ENCODE measurements at places on chromosomes 12 and 14.

DNA sequence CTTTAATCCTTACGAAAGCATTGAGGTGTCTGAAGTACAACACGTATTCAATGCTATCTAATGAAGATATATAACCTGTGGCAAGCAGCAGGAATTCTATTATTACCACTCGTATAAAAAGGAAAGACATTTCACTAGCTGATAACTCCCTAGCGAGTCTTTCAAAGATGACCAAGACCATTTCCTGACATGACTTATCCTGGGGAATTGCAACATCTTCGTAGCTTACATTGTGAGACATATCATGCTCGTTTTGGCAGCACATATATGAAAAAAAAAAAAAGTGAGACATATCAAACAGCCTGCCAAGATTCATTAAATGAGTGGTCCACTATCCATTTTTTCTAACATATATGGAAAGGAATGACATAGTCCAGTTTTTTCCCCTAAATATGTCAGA, 337.0 kb downstream of the FSCB start:
- DNase-seq = no peak

DNA sequence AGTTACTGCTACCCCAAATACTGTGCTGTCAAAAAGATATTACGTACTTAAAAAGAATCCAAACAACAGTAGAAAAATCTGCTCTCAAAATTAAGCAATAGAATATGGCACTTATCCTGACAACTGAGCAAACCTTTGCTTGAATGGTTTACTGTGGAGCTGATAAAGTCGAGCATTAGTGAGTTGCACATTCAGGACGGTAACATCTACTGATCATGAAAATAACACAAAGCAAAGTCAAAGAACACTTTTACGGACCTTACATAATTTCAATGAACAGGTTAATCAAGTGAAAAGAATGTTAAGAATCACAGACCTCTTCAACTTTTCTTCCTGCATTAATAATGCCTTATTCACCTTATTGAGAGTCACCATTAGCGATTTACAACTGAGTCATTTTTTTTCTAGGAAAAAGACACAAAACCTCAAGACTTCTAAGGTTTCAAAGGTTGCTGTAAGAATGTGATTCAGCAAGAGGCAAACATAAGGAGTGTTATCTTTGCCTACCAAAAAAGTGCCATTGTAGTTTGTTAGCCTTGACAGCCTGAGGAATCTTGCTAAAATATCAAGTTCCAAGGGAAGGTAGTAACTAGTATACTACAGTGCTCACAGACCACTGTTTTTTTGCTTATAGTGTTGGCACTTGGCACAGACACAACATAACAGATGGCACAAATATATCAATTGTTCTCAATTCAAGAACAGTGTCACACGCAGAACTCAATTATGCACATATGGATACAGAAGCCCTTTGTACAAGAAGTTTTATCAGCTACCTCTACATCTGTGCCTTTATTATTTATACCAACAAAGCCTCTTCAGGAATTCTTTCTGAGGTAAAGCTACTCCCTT, 334.2 kb upstream of the RPL10L start:
- no peak for DNase-seq

GRCh38 chr12:10853776-10854175, 4.5 kb upstream of the PRR4 start:
- no peak for DNase-seq

- DNase-seq = no peak
Measured at GRCh38 chr12:56682323-56682722, 5.8 kb downstream of the PTGES3 start.

- no peak for DNase-seq
Measured at GRCh38 chr12:2776129-2776806, 18.5 kb upstream of the FKBP4 start.

Measured in astrocyte of the cerebellum (primary cell).